ENCODE measurements at places on chromosomes 3 and 15.
A peak's percentile ranks its signal among the peaks of the same experiment; 100 is the strongest.

DNA sequence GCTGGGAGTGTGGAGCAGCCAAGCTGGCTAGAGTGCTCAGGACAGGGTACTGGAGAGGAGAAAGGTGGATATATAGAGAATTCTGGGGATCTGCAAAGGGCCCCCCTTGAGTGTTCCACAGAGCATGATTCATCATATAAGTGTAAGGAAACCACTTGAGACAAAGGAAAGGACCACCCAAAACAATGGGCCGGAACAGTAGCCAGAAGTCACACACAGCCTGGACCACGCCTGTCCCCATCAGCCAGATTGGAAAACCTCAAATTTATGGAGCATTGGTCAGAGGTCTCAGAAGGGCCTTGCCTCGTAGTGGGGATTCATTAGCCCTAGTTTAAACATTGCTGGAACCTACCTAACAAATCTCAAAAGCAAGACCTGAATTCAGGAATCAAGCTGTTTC, 4.9 kb upstream of the KNSTRN start:
- no peak for DNase-seq

DNA sequence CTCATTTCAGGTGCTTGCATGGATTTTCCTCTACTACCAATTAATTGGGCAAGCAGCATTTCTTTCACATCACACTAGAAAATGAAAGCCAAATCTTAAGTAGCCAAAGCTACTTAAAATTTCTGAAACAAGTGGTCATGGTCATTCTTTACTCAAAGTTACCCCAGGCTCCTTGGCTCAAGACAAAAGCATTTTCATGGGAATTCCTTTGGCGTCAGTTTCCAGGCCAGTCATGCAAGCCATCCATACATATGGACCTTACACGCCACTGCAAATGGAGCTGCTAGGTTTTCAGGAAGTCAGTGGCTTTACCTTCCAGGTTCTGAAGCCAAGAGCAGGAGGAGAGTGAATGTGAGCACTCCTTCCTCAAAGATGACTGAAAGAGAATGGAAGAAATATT, 83.7 kb upstream of the IL12A start:
- no peak for DNase-seq

DNA sequence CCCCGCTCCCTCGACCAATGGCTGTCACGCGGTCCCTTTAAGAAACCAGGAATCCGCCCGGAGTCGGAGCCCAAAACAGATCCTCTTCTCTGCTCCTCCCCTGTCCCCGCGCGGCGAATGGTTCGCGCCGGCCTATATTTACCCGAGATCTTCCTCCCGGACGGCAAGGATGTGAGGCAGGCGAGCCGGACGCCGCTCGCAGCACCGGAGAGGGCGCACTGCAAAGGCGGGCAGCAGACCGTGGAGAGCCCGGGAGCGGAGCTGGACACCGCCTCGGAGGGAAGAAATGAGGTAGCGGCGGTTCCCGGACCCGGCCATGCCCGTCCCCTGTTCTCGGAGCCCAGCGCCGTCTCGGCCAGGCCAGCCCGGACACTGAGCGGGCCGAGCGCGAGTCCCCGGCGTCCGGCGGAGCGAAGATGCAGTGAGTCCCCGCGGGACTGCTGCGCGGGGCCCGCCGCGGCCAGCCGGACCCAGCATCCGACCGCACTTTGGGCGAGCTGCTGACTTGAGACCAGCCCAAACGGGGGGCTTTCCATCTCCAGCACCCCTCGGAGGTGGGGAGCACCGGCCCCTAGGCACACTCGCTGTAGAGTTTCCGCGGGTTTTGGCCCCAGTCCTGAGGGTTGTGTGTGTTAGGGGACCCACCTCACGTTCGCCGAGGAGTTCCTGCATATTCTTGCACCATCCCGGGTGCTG, at the start of gene FAM43A:
FAM43A (plus strand) TSS at position 166 of the 696 bp plus-strand sequence. CDS start 944 bp downstream, outside the sequence.
- peak; percentile 78 for DNase-seq

- no peak for DNase-seq
These were observed 228.1 kb downstream of the ADAMTS9 start for GRCh38 chr3:64459711-64460110.

- no peak for DNase-seq
These were observed 8.8 kb downstream of the PRICKLE2 start for GRCh38 chr3:64216274-64217147.

GRCh38 chr15:68639926-68640600, 61.3 kb downstream of the CORO2B start:
- DNase-seq: no peak

DNA sequence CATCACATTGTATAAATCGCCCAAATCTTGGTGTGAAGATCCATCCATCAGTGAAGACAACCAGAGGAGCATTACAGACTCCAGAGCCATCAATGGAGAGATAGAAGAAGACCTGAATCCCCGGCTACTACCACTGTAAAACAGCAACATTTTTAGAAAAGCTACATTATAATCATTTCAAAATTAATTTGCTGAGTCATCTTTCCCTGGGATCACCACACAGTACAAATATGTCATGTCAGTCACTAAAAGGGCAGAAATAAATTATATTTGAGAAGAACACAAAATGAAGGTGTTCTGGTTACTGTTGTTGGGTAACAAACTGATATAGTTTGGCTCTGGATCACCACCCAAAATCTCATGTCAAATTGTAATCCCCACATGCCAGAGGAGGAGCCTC, 218.5 kb upstream of the STT3B start:
- no peak for DNase-seq

DNA sequence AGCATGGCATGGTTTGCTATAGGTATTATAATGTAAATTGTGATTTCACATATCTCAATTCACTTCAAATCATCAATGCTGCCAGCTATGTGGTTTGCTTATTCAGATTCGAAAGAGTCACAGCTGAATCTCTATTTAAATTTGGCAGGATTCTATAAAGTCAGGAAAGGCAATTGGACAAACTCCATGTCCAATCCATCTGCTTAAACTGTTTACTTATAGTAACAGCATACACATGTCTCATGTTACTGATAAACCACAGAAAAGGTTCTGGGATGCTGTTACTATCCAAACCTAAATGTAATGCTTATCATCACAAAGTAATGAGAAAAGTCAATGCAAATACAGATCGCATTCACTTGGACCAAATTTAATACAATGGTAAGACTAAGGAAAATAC, 229.7 kb downstream of the ISL2 start:
- DNase-seq: no peak

GRCh38 chr15:89112341-89112971, 24.2 kb downstream of the ABHD2 start:
- peak; percentile 93 for DNase-seq

DNA sequence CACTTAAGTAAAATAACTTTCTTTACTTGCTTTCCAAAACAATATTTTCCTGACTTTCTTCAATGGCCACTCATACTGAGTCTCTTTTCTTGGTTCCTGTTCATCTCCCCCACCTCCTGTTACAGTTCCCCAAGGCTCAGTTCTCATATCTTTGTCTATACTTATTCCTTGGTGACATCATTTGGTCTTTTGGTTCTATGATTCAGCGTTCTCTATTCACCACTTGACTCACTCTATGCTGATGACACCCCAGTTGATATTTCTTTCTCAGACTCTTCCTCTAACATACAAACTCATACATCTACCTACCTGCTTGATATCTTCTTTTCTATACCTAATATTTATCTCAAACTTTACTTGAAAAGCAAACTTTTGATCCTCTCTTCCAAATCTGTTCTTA, 85.0 kb upstream of the P3H2 start:
- DNase-seq: no peak

- DNase-seq: peak; percentile 62
These were observed 137.7 kb downstream of the IGF1R start for GRCh38 chr15:98785807-98786621.

DNA sequence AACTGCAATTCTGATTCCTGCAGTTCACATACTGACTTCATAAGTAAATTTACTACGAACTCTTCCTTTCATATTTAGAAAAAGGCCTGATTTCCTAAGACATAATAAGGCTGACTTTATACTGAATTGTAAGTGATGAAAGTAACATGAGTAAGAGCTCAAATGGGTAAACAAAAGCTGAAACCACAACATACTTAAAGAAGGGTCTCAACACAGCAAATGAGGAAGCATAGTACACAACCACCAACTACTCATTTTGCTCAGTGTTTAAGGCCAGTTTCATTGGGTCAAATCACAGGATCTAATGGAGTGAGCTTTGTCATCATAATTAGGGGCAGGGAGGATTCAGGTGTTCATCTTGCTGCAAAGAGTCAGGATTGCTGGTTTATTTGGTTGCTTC, 81.4 kb downstream of the SETD2 start:
- no peak for DNase-seq

- no peak for DNase-seq
These were observed 4.6 kb downstream of the MYRIP start for GRCh38 chr3:39814007-39814406.

- DNase-seq: no peak
These were observed 3.9 kb upstream of the MUSTN1 start for GRCh38 chr3:52838561-52839267.

GRCh38 chr3:44039006-44039405, 202.7 kb upstream of the TOPAZ1 start:
- DNase-seq: no peak

- DNase-seq: no peak
These were observed 407.2 kb downstream of the FOXP1 start for GRCh38 chr3:71176366-71176765.

GRCh38 chr3:169363318-169364265, 299.9 kb downstream of the MECOM start:
- no peak for DNase-seq

- no peak for DNase-seq
These were observed 196.5 kb downstream of the NR1D2 start for GRCh38 chr3:24141548-24141947.

DNA sequence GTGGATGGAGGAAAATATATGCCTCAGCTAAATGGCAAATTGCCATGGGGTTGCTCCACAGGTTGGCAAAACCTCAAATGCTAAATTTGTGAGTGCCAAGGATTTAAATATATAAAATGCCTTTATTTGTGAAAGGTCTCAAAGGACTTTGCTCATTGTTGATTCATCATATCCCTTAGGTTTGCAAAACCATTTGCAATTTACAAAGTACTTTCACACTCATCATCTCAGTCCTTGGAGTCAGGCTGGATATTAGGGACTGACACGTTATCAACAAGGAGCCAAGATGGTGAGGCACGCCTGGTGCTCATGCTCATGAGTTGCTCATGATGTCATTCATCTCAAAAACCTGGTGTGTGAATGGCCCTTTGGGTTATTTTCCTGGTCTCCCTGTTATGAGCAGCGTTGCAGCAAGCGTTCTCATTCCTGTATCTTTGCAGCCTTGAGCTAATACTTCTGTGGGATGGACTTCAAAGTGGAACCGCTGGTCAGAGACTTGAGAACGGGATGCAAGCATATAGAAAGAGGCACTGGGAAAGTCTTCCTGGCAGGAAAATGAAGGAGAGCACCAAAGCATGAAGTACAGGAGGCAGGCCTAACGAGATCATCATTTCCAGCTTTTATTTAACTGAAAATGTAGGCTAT, 66.0 kb downstream of the MYO1E start:
- no peak for DNase-seq

DNA sequence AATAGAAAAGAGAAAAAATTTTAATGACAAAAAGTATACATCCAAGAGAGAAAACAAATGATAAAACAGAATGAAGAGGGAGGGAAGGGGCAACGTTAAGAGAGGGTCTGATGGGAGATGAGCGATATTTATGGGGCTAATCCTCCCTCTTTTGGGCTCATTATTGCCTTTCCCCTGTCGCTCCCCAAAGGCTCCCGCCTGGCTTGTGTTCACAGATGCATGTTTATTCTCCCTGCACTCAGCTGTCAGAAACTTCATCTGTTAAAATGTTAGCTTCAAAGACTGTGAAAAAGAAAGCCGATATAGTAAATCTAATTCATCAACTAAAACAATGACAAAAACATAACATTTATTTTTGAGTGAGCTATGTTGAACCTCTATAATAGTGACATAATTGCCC, 74.3 kb downstream of the GABRB3 start:
- no peak for DNase-seq

Data from LoVo (cell line).